ENCODE measurements at places on chromosomes 12 and 14. TPM values are rescaled to one million over a fixed set of nuclear protein-coding genes. Genes with fewer than 3 reads are reported as not detected.

UTP20 gene
- total RNA-seq: 7.5 TPM

ANKRD33 gene
- not detected for total RNA-seq

PTPRB gene
- total RNA-seq: 31.4 TPM

IRAK3 gene
- total RNA-seq: 6.9 TPM

GRCh38 chr12:122845041-122845864 lies 10.0 kb downstream of the HIP1R start:
- no peaks in the 10 kb centered on the region for H3K36me3 ChIP-seq
- no peak overlapping the region for H3K27ac ChIP-seq
- no peaks in the 10 kb centered on the region for H3K27me3 ChIP-seq
- peaks cover 31% of the 10 kb centered on the region for H3K4me1 ChIP-seq
- DNase-seq: no peak
- no peak overlapping the region for H3K4me3 ChIP-seq

DNA sequence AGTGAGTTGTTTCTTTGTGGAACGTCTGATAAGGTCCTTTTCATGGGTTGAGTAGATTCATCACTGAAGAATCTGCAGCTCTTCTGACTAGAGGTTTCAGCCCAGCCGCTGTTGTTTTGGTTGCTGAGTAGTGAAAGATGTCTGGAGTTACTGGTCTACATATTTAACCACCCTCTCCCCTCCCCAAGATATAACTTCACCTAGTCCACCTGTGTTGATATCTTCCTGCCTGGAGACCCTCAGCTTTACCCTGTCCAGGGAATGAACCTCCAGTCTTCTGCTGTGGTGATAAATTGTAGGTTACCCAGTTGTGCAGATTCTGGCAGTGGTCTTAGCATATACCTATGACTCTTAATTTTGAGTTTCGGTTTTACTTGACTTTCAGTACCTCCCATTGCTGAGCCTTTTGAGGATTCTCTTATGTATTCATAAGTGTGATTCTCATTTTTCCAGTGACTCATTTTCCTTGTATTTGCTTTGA lies 62.9 kb downstream of the CCDC91 start:
- H3K4me3 ChIP-seq: no peak overlapping the region
- H3K4me1 ChIP-seq: peaks cover 14% of the 10 kb centered on the region
- H3K27me3 ChIP-seq: no peaks in the 10 kb centered on the region
- DNase-seq: no peak

DNA sequence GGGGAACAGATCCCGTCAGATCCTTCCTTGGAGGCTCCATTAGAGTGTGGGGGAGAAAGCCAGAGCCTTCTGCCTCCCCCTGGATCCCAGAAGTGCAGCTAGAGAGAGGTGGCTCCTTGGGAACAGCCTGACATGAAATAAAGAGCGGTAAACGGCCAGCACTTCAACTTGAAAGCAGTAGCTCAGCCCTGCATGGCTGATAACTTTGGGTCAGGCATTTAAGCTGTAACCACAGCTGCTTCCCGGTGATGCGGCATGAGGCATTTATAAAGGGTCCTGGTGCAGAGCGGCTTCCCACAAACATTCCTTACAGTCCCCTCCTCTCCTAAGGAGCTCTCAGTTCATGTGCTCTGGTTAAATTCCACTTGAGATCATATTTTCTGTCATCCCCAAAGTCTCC lies 960.3 kb downstream of the VRK1 start:
- DNase-seq: no peak
- no peaks in the 10 kb centered on the region for H3K4me1 ChIP-seq
- H3K4me3 ChIP-seq: no peak overlapping the region

GRCh38 chr14:60815371-60815770 lies 80.8 kb downstream of the MNAT1 start:
- no peaks in the 10 kb centered on the region for H3K27me3 ChIP-seq
- H3K36me3 ChIP-seq: peaks cover 12% of the 10 kb centered on the region
- no peak for DNase-seq
- no peak overlapping the region for H3K27ac ChIP-seq

DNA sequence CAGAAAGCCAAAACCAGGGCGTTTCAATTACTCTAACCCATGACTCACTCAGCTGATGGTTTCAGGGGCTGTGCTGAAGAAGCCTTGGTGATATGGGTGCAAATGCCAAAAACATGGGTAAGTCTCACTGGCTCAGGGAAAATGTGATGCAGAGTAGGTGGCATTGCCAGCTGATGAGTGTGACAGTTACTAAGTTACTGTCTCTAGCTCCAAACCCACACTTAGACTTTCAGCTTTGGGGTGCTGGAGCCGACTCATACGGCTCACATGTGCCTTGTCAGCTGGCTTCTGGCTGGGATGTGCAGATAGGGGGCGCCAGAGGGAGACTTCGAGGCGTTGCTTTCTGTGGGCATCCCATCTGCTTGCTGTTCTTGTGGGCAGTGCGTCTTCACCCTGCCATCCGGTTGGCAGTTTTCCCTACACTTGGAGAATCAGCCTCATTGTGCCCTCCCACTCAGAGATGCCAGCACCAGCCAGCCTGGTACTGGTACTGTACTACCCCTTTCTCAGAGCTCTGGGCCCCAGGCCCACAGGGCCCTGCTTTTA lies 11.1 kb upstream of the KRT7 start:
- H3K4me1 ChIP-seq: peaks cover 5% of the 10 kb centered on the region
- H3K27ac ChIP-seq: no peak overlapping the region
- H3K27me3 ChIP-seq: peaks cover 20% of the 10 kb centered on the region
- peak; percentile 49 for DNase-seq
- no peak overlapping the region for H3K4me3 ChIP-seq

DNA sequence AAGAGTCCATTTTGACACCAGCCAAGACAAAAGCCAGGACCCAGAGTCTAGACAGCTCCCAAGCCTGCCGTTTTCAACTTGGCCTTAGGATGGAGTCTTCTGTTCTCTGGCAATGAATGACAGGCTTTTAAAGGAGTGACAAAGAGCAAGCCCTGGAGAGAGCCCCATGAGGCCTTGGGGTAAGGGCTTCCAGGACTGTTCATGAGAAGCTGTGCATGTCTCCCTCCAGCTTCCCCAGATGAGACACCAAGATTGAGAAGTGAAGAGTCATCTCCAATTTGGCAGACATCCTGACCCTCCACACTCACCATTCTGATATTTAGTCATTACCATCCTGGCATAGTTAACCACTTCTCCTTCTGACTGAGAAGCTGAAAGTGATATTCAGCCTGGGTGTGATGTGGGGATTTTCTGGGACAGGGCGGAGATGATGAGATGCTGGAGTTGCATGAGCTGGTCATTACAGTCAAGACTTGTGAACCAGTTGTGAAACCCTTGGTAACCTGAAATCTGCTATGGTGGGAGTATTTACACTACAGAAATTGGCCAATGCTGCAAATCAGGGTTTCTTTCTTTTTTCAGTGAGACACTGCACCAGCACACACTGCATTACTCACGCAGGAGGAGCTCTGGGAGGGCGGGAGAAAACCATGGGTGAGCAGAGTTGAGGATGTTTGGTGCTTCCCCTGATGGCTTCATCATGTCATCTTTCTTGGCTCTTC lies 77.8 kb downstream of the VCPKMT start:
- H3K4me1 ChIP-seq: peaks cover 30% of the 10 kb centered on the region
- no peaks in the 10 kb centered on the region for H3K27me3 ChIP-seq
- no peak overlapping the region for H3K27ac ChIP-seq
- no peak overlapping the region for H3K4me3 ChIP-seq
- H3K36me3 ChIP-seq: no peaks in the 10 kb centered on the region

DNA sequence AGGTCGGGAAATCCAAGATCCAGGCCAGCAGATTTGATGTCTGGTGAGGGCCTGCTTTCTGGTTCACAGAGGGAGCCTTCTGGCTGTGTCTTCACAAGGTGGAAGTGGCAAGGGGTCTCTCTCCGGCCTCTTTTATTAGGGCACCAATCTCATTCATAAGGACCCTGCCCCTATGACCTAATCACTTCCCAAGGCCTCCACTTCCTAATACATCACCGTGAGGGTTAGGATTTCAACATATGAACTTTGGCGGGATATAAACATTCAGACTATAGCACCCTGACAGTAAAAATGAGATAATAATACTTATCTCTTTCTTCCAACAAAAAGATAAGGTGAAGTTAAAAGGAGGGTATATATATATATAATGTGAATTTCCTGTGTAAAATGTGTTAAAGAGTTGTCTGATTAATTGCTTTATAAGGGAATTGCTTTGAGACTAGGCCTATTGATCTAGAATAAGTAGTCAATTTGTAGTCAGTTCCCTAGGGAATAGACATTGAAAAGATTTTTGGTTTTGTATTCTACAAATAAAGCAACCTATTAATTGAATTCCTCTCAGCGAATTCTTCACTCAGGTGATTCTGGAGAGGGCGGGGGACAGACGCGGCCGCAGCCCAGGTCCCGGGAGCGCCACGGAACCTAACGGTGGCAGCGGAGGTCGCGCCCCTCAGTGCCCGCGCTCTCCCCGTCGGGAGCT lies 516 bp upstream of the LGALS3 start:
- H3K27ac ChIP-seq: peak overlapping the region; percentile 97
- no peaks in the 10 kb centered on the region for H3K27me3 ChIP-seq
- peaks cover 12% of the 10 kb centered on the region for H3K36me3 ChIP-seq
- DNase-seq: no peak
- peak overlapping the region; percentile 96 for H3K4me3 ChIP-seq

DNA sequence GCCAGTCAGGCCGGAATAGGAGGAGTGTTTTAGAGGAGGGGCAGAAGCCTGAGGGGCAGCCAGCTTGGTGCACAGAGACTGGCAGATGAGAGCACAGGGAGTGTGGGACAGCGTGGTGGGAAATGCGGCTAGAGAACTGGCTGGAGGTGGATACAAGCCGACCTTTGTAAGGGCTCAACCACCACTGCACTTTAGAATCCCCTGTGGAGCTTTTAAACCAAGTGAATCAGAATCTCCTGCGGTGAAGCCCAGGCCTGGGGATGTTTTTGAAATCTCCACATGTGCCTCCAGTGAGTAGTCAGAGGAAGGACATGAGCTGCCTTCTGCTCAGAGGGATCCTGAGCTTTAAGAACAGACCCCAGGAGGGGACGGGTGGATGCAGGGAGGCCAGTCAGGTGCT lies 10.9 kb upstream of the PCED1B start:
- H3K36me3 ChIP-seq: no peaks in the 10 kb centered on the region
- H3K27me3 ChIP-seq: no peaks in the 10 kb centered on the region
- no peak overlapping the region for H3K4me3 ChIP-seq
- peaks cover 7% of the 10 kb centered on the region for H3K4me1 ChIP-seq
- no peak for DNase-seq
- H3K27ac ChIP-seq: no peak overlapping the region

DNA sequence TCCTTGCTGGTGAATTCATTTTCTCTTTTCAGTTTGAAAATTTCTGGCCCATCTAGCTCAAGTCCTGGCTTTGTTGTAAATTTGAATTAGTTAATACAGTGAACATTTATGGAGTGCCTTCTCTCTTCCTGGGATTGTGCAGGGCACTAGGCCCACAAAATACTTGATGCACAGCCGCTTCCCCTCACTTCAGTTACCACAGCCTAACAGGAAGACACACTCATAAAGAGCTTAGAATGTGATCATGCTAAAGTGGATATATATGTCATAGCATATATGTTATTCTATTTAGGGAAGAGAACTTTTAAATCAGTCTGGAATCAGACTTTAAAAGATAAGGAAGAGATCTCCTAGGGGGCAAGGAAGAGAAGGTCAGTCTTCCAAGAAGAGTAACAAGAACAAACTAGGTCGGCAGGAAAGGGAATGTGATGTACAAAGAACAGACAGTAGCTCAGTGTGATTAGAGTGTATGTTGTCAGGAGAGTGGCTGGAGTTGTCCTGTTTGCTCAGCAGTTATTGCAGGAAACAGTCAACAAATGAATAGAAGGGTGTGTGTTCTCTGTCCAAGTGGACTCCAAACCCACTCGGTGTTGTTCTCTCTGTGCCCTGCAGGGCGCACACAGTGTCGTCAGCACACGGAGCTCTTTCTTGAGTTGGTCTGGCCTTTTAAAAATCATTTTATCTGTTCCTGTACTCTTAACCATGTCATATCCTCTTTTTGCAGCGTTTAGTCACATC lies 74.4 kb downstream of the DAAM1 start:
- H3K27ac ChIP-seq: peak overlapping the region; percentile 4
- H3K27me3 ChIP-seq: no peaks in the 10 kb centered on the region
- H3K4me1 ChIP-seq: peaks cover 6% of the 10 kb centered on the region

- H3K4me1 ChIP-seq: peaks cover 15% of the 10 kb centered on the region
- DNase-seq: no peak
- no peaks in the 10 kb centered on the region for H3K36me3 ChIP-seq
- no peak overlapping the region for H3K27ac ChIP-seq
- H3K4me3 ChIP-seq: no peak overlapping the region
- H3K27me3 ChIP-seq: no peaks in the 10 kb centered on the region
Measured at GRCh38 chr14:103897075-103897947, 30.9 kb upstream of the TDRD9 start.

DNA sequence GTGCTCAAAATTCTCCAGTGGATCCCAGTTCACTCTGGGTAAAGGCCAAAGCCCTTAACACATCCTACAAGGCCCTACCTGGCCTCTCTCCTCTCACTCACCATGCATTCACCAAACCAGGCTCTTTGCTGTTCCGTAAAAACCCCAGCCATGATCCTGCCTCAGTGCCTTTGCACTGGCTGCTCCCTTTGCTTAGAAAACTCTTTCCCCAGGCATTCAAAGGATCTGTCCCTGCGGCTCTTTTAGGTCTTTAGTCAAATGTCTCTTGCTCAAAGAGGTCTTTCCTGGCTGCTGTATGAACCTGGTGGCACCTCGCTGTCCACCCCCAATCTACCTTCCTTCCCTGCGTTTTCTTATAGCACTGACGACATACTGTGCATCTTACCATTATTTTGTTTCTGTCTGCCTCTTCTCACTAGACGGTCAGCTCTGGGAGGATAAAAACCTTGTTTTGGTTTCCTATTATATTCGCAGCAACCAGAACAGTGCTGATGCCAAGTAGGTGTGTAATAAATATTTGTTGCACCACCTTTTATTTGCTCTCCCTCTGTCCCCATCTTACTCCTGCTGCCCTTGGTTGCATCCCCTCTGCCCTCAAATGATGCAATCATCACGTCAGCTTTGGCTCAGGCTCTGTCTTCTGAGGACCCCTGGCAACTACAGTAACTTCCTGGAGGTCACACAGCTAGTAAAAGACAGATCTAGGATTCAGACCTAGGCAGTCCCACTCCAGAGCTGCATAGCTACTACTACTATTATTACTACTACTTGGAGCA lies 23.8 kb upstream of the DICER1 start:
- H3K27ac ChIP-seq: peak overlapping the region; percentile 93
- peaks cover 39% of the 10 kb centered on the region for H3K4me1 ChIP-seq
- no peaks in the 10 kb centered on the region for H3K27me3 ChIP-seq
- H3K36me3 ChIP-seq: no peaks in the 10 kb centered on the region
- no peak overlapping the region for H3K4me3 ChIP-seq
- no peak for DNase-seq
